ENCODE measurements at places on chromosomes 7 and 10.

- DNase-seq, result peak; percentile 32
Observed at GRCh38 chr10:4131407-4132215, 346.6 kb upstream of the KLF6 start.

DNA sequence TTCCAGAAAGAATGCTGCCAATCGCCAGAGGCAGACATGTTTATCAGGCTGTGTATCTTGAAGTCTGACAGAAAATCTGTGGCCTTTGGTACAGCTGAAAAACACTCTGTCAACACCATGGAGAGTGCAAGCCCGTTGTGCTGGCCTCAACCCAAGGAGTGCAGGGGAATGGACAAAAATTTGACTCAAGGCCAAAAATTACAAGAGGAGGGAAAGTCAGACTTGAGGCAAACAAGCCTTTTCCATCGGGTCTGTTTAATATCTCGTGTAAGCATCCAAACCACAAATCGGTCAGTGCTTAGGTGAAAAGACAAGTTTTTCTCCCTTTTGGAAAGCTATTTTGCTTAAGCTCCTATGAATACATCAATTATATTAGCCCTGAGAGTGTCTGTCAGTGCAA, 305.3 kb upstream of the NFE2L3 start:
- no peak for DNase-seq

DNA sequence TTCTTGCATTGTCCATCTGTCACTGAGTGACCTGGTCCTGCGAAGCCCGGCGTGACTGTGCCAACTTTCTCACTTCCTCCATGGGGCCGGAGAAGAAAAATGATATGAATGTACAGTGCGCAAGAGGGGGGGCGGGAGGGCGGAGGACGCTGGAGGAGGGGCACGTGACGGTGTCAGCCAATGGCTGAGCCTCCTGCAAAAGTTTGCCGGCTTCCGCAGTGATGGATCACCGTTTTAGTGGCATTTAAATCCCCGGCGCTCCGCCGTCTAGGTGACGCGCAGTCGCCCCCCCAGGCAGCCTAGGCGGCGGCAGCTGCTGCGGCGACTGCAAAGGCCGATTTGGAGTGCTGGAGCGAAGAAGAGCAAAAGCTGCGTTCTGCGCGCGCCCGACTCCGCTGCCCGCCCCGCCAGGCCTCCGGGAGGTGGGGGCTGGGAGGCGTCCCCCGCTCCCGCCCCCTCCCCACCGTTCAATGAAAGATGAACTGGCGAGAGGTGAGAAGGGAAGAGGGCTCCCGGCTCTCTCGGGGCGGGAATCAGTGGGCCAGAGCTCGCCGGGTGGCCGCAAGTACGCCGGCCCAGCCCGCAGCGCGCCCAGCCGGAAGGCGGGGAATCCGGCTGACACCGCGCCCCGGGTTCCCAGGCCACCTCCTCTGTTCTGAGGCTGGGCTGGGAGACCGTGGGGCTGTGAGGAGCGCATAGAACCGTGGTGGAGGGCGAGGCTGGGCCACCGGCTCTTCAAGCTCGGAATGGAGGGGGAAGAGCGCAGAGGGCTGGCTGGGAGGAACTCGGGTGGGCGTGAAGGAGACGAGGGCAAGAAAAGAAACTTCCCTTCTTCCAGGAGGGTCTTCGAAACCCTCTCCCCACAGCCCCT, at the start of gene HOXA1:
TSS of gene HOXA1 (minus strand) at position 104 of the 871 bp plus-strand sequence. CDS start at position 16, 88 bp downstream.
- DNase-seq, result peak; percentile 76

GRCh38 chr10:119478111-119478802, 64.3 kb downstream of the RGS10 start:
- DNase-seq, result no peak

DNA sequence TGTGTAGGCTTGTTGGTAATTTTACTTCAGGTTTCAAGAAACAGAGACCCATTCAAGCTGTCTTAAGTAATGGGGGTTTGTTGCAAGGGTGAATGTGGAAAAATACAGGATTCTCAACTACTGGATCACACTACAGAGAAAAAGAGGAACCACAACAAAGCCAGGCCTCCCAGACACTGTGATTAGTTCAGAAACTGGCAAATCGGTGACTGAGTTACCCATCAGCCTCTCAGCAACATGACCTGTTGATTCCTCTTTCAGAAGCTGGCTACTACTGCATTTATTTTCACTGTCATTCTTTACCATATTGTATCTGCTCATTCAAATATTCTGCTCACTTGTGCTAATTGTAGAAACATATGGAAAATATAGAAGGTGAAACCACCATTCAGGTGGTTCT, 16.0 kb downstream of the CCDC71L start:
- no peak for DNase-seq

DNA sequence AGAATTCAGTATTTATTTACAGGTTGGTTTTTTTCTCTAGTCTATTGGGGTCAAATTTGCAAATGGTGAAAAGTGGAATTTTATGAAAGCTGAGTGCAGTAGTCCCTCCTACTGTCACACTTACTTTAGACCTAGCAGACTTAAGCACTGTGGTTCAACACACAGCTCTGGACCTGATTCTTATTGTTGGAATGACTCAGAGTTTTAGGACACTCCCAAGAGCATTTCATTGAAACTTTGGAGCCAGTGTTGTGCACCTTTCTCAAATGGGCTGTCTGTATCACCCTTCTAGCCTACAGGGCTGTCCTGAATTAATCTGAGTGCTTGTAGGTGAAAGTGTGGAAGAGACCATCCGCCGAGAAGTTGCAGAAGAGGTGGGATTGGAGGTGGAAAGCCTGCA, 16.1 kb downstream of the NUDT13 start:
- DNase-seq, result no peak

DNA sequence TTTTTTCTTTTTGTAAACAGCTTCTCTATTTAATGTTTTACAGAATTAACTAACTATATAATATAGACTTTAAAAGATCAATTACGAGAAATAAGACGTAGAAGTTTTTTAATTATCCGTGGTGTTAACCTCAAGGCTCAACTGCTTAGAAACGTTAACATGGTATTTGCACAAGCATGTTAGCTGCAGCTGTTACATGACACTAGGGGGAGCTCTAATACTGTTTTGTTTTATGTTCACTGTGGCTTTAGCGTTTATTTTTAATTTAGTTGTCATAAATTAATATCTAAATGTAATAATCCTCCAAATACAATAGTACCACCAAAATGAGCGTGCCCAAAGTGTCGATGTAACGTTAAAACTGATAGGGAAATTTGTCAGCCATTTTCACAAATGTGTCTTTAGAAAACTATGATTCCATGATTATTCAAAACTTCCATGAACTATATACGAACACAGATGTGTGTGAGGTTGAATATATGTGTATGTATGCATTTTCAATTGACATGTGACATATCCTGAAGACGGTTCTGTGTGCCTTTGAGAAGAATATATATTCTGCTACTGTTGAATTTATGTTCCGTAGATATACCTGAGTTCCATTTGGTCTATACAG, 828.8 kb upstream of the MBL2 start:
- no peak for DNase-seq

GRCh38 chr7:151057989-151058780, 488 bp upstream of the CDK5 start:
- DNase-seq, result peak; percentile 97
